ENCODE measurements at places on chromosomes 12 and 14. TPM values are rescaled to one million over a fixed set of nuclear protein-coding genes. Genes with fewer than 3 reads are reported as not detected.

The OVCH1 gene
- not detected for total RNA-seq

The CFAP73 gene
- not detected for total RNA-seq

The SPTLC2 gene
- total RNA-seq, result 5.7 TPM

The TPPP2 gene
- total RNA-seq, result not detected

The DYNLL1 gene
- total RNA-seq, result 685 TPM

The ANKRD33 gene
- not detected for total RNA-seq

The NUMB gene
- total RNA-seq, result 21.5 TPM

The TAS2R20 gene
- not detected for total RNA-seq

The ANKRD13A gene
- 96.8 TPM for total RNA-seq

The STXBP6 gene
- not detected for total RNA-seq

The CLMN gene
- total RNA-seq, result 0.35 TPM

The OTOGL gene
- total RNA-seq, result 0.32 TPM

The C14orf39 gene
- total RNA-seq, result not detected

The KRT80 gene
- total RNA-seq, result 12.0 TPM

The KRT85 gene
- not detected for total RNA-seq

The BCL2L2 gene
- 7.1 TPM for total RNA-seq

The DCN gene
- total RNA-seq, result 129 TPM

The JPH4 gene
- not detected for total RNA-seq

The KLRF1 gene
- total RNA-seq, result 1.8 TPM

The GXYLT1 gene
- total RNA-seq, result 7.8 TPM

The FAIM2 gene
- total RNA-seq, result not detected

The KLRC1 gene
- total RNA-seq, result not detected

The DLGAP5 gene
- total RNA-seq, result 27.6 TPM

The TAS2R43 gene
- not detected for total RNA-seq

The AKT1 gene
- total RNA-seq, result 118 TPM

The DPPA3 gene
- total RNA-seq, result not detected

The YLPM1 gene
- 3.9 TPM for total RNA-seq

The E2F7 gene
- total RNA-seq, result 2.5 TPM

The PKP2 gene
- total RNA-seq, result 10.6 TPM

The OAS2 gene
- 6.0 TPM for total RNA-seq

The GLS2 gene
- 1.5 TPM for total RNA-seq

The SART3 gene
- total RNA-seq, result 27.6 TPM

The KRT81 gene
- 2.2 TPM for total RNA-seq

The RNASE7 gene
- not detected for total RNA-seq

The FBLN5 gene
- 0.16 TPM for total RNA-seq

The CEBPE gene
- not detected for total RNA-seq

The GLI1 gene
- total RNA-seq, result 0.03 TPM

The ZNF891 gene
- total RNA-seq, result 0.10 TPM

The SOAT2 gene
- not detected for total RNA-seq

The CABP1 gene
- not detected for total RNA-seq

The VRTN gene
- total RNA-seq, result not detected

The BCDIN3D gene
- 5.8 TPM for total RNA-seq

The RNF212B gene
- total RNA-seq, result not detected

The NINJ2 gene
- not detected for total RNA-seq

The RPGRIP1 gene
- total RNA-seq, result not detected

The GPR68 gene
- 2.0 TPM for total RNA-seq

The KCNJ8 gene
- not detected for total RNA-seq

The PLEK2 gene
- 2.2 TPM for total RNA-seq

The TUNAR gene
- total RNA-seq, result not detected

The NOXRED1 gene
- not detected for total RNA-seq

The SIX1 gene
- total RNA-seq, result 4.1 TPM

The KCNH3 gene
- not detected for total RNA-seq
